Left lung (tissue), 14 donors: ENCODE measurements at places on chromosomes 12 and 14.

- DNase-seq, result no peak
Measured at GRCh38 chr12:57401165-57401564, 29.7 kb downstream of the R3HDM2 start.

GRCh38 chr12:101697930-101698799 is 725 bp downstream of the CHPT1 start:
- DNase-seq, result peak; percentile 22

GRCh38 chr12:2805143-2805520 is 7.3 kb upstream of the ITFG2 start:
- no peak for DNase-seq

- DNase-seq, result no peak
Measured at GRCh38 chr14:79852950-79853744, 358.2 kb downstream of the DIO2 start.

DNA sequence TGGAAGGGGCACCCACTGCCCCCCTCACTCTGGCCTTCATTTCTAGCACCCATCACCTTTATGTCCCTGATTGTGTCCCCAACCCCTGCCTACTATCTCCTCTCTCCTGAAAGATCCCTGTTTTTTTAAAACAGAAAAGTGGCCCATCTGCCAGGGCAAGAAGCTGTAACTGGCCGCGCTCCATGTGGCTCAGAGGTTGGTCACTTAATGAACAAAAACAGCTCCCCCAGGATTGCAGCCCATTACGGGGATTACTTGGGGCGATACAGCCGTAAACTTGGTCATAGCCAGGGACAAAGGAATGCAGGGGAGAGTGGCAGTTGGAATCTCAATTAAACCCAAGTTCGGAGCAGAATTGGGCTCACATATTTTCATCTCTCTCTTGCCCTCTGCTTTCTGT is 34.8 kb upstream of the VSX2 start:
- DNase-seq, result no peak

DNA sequence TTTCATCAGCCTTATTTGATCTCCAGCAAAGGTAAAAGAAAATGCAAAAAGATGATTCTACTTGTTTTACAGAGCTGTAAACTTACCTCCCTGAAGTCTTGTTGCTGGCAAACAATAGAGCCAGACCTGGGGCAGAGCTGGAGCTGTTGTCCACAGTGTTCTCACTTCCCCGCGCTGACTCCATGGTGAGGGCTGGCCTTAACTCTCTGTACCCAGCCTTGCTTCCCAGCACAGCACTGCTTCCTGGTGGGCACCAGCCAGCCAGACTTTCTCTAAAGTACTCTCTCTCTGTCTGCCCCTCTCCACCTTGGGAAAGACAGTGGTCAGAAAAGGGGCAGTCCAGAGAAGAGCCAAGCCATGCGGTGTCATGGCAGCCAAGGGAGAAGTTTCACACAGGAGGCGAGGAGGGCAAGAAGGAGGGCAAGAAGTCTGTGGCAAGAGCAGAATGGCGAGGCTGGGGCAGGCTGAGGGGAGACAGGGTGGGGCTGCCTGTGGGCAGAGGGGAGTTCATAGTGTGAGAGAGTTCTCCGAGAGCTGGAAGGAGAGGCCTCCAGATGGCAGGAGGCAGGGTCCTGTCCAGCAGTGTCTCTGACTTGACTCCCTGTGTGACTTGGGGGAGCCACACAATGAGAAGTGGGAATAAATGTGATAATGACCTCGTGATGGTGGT is 9.3 kb downstream of the EVL start:
- DNase-seq, result no peak

DNA sequence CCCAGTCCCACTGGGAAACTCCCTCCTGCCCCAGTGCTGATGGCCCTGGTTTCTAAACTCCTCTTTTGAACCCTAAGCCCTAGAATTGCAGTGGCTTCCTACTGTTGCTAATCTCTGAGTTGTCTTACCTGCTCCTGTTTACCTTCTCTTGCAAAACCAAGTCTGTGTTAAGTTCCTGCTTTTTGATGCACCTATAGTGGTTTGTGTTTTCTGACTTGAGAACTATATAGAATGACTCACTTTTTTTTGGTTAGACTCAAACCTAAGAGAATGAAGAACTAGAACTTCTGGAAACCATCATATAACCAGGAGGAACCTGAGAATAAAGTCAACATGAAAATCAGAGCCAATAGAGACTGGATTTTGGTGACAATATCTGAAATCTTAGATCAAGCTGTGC is 5.5 kb upstream of the GAS2L3 start:
- no peak for DNase-seq

DNA sequence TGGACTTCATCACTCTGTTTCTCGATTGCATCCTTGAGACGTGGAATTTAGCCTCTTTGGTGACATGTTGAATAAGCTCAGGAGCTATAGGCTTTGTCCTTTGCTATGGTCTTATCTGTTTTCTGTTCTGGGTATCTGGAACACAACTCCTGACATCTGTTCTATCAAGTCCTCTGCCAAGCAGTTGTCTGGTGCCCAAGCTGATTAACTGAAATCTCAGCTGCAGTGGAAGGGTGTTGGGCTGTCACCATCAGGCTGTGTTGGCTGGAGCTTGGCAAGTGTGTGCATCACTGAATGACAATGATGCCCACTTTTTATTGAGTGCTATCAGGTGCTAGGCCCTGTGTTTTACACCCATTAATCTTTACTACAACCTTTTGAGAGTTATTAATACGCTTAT is 77.8 kb downstream of the SMOC1 start:
- DNase-seq, result no peak

GRCh38 chr12:130013771-130014484 is 110.1 kb upstream of the TMEM132D start:
- DNase-seq, result peak; percentile 48

DNA sequence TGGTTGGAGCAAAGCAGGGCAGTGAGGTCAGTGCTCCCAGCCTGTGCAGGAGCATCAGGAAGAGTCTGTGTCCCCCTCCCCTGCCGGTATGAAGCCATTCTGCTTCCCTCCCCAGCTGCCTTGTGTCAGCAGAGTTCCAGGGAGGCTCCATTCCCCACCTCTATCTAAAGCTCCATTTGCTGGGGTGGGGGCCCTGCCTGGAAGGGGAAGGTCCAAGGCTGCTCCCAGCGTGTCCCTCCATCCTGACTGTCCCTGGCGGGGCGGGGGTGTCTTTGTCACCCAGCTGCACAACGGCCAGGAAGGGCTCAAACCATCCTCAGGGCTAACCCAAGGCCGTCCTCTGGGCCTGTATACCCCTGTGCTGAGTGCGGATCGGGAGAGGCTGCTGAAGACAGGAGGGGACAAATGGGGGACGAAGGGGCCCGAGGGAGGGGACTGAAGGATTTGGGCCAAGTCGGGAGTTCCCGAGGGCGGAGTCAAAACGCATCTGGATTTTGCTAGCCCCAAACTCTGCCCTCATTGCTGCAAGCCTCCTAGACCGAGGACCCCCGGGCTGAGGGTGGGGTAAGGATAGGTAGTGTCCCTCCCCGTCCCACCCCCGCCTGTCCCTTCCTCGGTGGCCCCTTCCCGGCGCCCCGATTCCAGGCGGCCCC is 748 bp upstream of the ACVRL1 start:
- DNase-seq, result no peak

DNA sequence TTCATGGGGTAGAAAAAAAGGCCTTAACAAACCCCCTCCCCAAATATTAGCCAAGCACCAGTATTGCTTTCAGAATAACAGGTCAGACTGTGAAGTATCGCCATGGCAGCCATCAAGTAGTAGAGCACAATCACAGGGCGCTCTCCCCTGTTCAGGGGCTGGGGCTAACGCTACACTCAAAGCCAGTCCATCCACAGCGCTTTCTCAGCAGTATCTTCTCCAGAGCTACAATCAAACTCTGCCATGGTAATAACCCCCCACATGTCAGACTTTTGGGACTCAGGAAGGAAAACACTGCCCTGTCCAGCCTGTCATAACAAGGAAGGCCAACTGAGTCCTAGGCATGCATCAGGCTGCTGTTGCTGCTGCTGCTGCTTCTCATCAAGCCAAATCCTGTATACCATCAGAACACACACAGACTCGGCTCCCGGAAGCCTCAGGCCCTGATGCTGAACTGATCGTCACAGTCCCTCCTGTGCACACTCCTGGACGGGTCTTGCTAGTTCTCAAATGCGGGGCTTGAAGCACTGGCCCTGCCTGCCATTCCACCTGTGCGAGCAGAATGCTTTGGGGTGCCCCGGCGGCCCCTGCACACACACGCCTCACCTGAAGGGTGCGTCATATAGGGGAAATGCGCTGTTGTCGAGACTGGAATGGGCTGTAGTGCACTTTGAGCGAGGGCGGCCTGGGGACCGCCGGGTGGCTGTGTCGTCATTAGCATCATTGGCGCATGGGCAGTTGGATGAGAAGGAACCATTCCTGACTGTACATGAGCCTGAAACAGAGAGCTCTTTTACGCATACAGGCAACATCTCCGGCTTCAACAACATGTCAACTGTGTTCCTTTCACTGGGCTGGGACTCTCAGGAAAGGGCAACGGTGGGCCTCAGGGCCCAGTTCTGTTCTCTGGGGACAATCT is 47.6 kb downstream of the SH2B3 start:
- no peak for DNase-seq

- no peak for DNase-seq
Measured at GRCh38 chr12:120804428-120804827, 78.8 kb downstream of the ACADS start.

DNA sequence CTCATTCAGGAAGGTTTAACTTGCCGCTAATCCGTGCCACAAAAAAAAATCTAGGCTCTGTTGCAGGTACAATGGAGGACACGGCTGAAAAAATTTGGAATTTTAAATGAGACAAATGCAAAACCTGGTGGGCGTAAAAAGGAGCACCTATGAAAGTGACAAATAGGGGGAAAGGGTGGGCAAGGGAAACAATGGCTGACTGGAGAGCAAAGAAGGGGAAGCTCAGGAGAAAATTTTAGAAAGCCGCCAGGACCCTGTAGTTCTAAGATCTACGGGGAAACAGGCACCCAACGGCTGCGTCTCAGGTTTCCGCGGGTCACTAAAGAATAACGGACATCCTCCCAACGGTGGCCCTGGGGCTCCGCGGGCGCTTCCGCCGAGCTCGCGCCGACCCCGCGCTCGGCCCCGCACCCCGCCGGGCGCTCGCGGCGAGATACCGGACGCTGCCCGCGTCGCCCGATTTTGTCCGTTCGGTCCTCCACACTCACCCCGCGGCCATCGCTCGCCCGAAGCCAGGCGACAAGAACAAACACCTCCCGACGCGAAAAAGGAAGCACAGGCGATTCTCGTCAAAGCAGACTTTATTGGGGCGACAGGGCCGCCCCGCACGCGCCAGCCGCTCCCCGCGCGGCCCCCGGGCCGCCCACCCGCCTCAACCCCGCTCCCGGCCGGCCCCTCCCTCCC is 1.1 kb upstream of the YY1 start:
- DNase-seq, result peak; percentile 46

GRCh38 chr12:53057816-53058500 is 8.1 kb downstream of the TNS2 start:
- no peak for DNase-seq

DNA sequence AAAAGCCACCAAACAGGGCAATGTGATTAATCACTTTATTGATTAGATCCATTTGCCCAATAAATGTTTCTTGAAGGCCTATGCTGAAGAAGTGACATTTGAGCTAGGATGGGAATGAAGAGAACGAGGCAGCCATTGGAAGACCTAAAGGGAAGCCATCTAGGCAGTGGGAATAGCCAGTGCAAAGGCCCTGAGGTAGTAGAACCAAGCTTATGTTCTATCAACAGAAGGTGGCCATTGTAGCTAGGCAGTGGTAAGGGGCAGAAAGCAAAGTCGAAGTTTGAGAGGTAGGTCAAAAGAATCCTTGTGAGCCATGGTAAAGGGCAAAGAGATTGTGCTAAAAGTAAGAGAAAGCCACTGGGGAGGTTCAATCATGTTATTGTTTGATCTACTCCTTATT is 173.1 kb downstream of the ITPR2 start:
- DNase-seq, result no peak

GRCh38 chr12:43113135-43113534 is 438.9 kb downstream of the ADAMTS20 start:
- no peak for DNase-seq

DNA sequence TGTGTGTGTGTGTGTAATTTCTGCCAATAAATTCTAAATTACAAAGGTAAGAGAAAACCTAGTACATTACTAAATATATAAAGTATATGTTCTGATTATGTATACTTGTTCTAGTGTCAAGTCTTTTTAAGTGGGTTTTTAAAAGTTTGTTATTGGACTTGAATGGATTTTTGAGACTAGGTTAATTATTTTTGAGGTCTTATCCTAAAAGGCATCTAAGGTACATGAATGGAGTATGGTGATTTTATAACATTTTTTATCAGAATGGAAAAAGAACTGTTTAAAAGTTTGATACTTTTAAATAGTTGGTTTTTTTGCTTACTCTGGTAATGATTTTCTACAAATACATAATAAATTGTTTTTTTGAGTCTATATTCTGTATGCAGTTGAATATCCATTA is 22.5 kb upstream of the TMPRSS12 start:
- no peak for DNase-seq
